ENCODE measurements at places on chromosomes 12 and 14.

- no peak for DNase-seq
Observed at GRCh38 chr12:31016057-31016456, 57.6 kb upstream of the DDX11 start.

- DNase-seq = no peak
Observed at GRCh38 chr14:20219033-20219432, 4.5 kb upstream of the OR11H6 start.

GRCh38 chr12:67367843-67368242, 98.7 kb downstream of the CAND1 start:
- no peak for DNase-seq

DNA sequence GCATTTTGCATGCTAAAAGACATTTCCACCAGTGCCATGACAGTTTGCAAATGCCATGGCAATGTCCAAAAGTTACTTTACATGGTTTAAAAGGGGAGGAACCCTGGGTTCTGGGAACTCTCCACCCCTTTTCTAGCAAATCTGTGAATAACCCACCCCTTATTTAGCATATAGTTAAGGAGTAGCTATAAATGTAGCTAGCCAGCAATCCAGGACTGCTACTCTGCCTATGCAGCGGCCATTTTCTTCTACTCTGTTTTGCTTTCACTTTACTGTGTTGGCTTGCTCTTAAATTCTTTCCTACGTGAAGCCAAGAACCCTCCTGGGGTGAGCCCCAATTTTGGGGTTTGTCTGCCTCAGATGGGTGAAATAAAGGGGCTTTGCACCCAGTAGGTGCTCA, 141.0 kb downstream of the PTPN11 start:
- no peak for DNase-seq

DNA sequence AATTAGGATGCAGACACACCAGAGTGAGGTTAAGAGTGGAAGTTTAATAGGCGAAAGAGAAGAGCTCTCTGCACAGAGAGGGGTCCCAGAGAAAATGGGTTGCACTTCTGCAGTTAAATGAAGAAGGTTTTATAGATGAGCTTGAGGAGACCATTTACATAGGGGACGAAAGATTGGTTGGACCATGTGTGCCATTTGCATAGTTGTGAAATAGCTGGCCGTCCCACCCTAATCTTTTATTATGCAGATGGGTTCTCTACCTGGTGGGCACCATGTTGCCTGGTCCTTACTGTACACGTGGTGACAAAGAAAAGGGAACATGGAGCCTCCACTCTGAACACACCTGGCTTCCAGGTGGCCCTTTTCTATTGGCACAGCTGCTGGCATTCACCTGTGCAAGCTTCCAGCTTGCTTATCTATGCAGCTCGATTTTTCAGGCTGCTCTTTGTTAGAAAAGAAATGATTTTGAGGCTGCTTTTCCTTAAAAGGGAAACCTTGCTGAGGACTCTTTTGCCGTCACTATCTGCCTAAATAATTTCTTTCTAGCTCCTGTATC, 67.1 kb upstream of the SRSF5 start:
- no peak for DNase-seq

GRCh38 chr14:30882431-30882830, 8.1 kb downstream of the COCH start:
- DNase-seq = no peak

DNA sequence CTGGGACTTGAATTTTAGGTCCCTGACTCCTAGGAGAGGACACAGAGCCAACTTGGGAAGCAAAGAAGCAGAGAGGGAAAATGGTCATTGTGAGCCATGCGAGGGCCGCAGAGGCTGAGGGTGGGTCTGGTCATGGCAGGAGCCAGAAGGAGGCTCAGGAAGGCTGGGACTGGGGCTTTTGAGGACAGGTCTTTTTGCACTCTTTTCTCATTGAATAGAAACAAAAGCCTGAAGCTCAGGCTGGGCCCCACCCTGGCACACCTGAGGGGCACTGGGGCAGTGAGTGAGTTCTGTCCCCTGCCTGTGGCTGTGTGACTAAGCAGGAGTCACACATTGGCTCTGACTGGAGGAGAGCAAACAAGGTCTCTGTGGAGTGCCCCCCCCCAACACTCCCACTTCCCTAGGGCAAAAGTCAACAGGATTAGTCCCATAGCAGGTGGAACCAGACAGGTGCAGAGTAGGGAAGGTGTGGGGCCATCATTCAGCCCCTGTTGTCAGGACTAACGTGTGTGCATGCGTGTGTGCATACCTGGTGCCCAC, 2.8 kb downstream of the KRT7 start:
- DNase-seq = no peak

DNA sequence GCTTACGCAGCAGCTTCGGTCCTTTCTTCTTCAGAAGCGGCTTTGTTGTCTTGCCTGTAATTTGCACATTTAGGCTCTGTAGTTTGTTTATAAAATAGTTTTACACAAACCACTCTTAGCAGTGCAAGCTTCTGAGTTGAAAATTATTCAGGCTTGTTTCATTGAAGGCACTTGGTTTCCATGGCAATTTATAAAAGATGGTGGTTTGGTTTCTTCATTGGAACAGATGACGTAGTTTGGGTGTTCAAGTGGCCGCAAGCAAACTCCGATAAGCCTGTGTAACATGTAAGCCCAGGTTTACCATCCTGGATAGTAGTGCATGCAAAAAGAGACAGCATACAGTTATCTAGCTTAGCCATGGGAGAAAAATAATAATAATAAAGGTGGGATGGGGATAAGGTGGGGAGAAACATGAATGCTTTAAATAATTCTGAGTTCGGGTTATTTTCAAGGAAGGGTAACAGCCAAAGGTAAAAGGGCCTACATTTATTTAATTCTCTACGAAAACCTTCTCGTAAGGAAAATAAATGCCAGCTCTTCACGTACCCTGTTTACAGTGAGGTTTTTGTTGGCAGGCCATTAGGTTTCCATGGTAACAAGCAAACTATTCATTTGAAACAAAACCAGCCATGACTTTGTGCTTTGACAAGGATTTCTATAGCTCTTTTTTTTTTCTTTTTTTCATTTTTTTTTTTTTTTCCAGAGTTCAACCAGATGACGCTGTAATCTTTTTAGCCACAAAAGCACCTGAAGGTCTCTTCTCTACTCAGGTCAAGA, 189.6 kb upstream of the RPL10L start:
- DNase-seq = no peak

DNA sequence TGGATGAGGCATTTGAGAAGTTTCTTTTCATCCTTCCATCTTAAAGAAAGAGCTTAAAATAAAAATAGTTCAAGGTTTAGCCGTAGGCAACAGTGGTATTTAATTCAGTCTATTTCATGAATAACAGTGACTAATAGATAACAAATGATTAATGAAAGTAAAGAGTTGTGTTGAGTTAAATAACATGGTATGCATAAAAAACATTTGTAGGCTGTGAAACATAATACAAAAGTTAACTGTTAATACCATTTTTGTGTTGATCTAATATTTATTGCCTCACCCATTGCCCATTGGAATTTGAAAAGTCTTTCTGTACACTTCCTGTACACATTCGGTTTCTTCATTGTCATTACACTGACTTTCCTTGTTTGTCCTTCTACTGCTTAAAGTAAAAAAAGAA, 108.6 kb upstream of the PDE3A start:
- no peak for DNase-seq

DNA sequence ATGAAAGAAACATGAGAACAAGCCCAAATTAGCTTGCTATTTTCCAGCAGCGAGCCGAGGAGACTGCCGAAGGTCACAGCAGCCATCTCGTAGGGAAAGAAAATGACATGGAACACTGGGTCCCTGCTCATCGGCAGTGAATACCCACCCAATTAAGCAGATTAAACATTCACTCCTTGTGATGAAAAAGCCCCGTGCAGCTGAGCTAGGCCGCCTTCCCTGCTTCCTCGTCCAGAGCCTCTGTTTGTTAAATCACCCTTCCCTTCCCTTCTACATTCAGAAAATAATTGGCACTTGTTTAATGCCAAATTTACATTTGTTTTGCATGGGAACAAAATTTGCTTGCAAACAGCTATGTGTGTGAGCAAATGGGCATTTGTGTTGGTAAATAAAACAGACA, 342.5 kb downstream of the RMST start:
- no peak for DNase-seq

GRCh38 chr12:122138616-122139015, 35.4 kb downstream of the IL31 start:
- DNase-seq = no peak

- no peak for DNase-seq
Observed at GRCh38 chr12:10610188-10610587, 3.2 kb downstream of the MAGOHB start.

GRCh38 chr12:72072592-72073212, 134.1 kb downstream of the TPH2 start:
- DNase-seq = no peak

GRCh38 chr12:91100906-91101305, 10.4 kb downstream of the LUM start:
- no peak for DNase-seq

- peak; percentile 43 for DNase-seq
Observed at GRCh38 chr14:74653386-74654138, 41.5 kb upstream of the LTBP2 start.

DNA sequence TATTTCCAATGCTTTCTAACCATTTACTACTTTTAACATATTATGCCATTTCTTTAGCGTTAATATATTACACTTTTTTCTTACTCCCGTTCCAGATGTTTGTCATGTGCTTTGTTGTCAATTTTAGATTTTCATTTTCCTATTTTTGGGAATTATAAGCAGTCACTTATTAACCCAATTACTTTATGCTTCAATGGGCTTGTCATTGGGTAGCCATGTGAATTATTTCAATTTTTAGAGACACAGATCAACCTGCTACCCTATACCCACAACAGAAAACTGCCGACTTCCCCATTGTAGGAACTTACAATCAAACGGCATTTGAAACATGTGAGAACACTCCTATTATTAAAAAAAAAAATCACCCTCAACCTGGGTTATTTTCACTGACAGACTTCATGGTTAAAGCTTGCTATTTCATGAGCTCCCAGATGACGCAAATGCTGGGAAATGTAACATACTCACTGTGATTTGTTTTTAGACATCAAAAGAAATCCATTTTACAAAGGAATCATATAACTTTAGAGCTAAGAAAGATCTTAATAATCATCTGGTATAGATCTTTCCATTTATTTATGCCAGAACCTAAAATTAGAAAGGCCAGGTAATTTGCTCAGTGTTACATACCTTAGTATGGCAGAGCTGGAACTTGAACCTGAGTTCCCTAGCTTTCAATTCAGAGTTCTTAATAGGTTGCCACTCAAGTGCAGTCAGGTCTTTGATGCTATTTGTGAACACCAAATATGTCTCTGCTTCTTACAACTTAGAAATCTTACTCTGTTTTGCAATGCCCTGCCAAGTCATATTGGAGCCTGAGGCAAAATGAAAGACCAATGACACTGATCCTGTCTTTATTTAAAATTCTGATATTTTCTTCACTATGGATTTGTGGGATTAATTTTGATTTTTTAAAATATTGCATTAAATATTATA, 340.4 kb downstream of the RAD51B start:
- no peak for DNase-seq

- no peak for DNase-seq
Observed at GRCh38 chr12:101763246-101763931, 24.1 kb upstream of the SYCP3 start.

- no peak for DNase-seq
Observed at GRCh38 chr12:108131657-108132126, 2.6 kb downstream of the WSCD2 start.

DNA sequence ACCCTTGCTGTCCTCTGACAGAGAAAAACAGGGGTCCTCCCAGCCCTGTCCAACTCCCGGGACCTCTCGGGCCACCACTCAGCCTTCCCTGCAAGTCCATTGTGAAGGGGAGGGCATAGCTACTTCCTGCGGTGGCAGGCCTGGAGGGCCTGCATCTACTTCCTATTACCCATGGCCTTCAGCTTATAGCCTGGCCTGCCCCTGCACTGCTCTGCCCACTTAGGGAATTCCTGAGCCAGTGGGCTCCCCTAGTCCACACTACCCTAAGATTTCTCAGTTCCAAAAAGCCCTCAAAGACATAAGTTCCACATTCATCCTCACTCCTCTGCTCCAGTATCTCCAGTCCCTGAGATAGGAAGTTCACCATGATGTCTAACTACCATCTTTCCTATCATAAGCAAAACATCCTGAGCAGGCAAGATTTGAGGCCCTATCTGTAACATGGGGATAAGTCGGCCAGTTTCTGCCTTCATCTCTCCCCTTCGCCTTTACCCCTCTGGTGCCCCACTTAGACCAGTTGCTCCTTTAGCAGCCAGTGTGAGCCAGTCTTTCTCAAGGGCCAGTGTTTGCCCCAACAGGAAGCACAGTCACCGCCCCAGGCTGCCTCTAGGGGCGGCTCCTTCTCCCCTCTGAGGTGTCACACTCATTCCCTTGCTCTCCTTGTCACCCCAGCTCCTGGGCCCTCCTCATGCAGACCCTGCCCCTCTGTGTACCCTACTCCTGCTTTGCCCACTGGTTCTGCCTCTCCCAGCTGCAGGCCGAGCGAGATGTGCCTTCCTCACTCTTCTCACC, 10.9 kb downstream of the HDAC7 start:
- DNase-seq = no peak

- no peak for DNase-seq
Observed at GRCh38 chr12:66270613-66271012, 31.7 kb upstream of the HELB start.

DNA sequence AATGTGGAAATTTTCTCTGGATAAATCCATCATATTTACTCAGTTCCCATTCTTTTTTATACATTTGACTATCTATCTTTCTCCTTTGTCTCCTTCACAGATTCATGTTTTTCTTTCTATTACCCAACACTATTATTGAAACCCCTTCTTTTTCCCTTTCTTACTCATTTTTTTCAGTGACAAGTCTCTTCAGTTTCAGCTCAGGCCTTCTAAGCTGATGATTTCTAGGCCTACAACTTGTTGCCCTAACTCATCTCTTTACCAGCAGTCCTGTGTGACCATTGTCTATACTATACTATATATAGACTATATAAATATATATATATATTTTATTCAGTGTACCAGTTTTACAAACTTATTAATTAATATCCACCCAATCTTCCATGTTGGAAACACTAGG, 31.8 kb downstream of the SLC16A7 start:
- DNase-seq = no peak

GRCh38 chr14:54465654-54466053, 23.1 kb downstream of the GMFB start:
- peak; percentile 95 for DNase-seq

GRCh38 chr12:108523365-108523764, 8.3 kb downstream of the FICD start:
- DNase-seq = no peak

DNA sequence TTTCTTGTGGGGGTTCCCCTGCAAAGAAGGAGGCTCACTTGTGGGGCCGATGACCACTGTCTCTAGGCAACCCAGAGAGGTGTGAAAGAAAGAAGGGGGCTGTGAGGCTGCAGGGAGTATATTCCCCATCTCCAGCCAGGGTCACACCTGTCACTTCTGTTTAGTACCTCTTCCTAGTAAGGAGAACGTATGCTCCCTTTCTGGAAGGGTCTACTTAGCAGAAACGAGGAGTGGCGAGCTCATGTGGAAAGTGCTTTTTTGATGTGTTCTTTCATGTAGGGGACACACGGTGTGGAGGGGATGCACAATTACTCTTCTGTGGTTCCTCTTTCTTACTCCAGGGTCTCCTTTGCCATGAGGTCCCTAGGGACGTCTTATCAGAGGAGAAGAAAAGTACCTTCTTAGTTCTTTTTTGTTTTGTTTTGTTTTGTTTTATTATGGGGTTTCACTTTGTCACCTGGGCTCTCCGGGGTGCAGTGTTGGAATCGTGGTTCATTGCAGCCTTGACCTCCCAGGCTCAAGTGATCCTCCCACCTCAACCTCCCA, 58.3 kb downstream of the PRKCH start:
- DNase-seq = no peak

- DNase-seq = no peak
Observed at GRCh38 chr12:22043943-22044342, 2.1 kb upstream of the CMAS start.

GRCh38 chr14:90495357-90496276, 98.8 kb downstream of the CALM1 start:
- DNase-seq = no peak

Measured in NCI-H524 (cell line).